ENCODE measurements at places on chromosomes 1 and 21. TPM values are rescaled to one million over a fixed set of nuclear protein-coding genes. Genes with fewer than 3 reads are reported as not detected.

RIPPLY3 gene
- polyA plus RNA-seq, result 0.49 TPM

C1orf94 gene
- not detected for polyA plus RNA-seq

ILDR2 gene
- polyA plus RNA-seq, result 0.06 TPM

GNL2 gene
- polyA plus RNA-seq, result 106 TPM

VASH2 gene
- polyA plus RNA-seq, result 0.24 TPM

LMOD1 gene
- polyA plus RNA-seq, result 30.2 TPM

HIPK1 gene
- 10.8 TPM for polyA plus RNA-seq

SPRR2A gene
- 3,933 TPM for polyA plus RNA-seq

NCMAP gene
- 0.04 TPM for polyA plus RNA-seq

RGS4 gene
- polyA plus RNA-seq, result 0.33 TPM

SZRD1 gene
- polyA plus RNA-seq, result 48.5 TPM

PROK1 gene
- 0.10 TPM for polyA plus RNA-seq

KRTAP19-3 gene
- not detected for polyA plus RNA-seq

MAP1LC3C gene
- 0.67 TPM for polyA plus RNA-seq

RNU1-4 gene
- not detected for polyA plus RNA-seq

OR2L2 gene
- not detected for polyA plus RNA-seq

NTNG1 gene
- polyA plus RNA-seq, result not detected

MATN1 gene
- polyA plus RNA-seq, result 0.01 TPM

DFFA gene
- polyA plus RNA-seq, result 20.0 TPM

C1QB gene
- 29.1 TPM for polyA plus RNA-seq

UBE2J2 gene
- 40.9 TPM for polyA plus RNA-seq

PSMB2 gene
- 29.7 TPM for polyA plus RNA-seq

LINGO4 gene
- 0.08 TPM for polyA plus RNA-seq

CYP4A22 gene
- polyA plus RNA-seq, result not detected

CLCA4 gene
- 356 TPM for polyA plus RNA-seq

CFHR2 gene
- not detected for polyA plus RNA-seq

PODN gene
- polyA plus RNA-seq, result 5.0 TPM

TSPEAR gene
- 0.04 TPM for polyA plus RNA-seq

LPAR3 gene
- 5.2 TPM for polyA plus RNA-seq

TMEM125 gene
- 11.7 TPM for polyA plus RNA-seq

TRIM45 gene
- 3.0 TPM for polyA plus RNA-seq

RPE65 gene
- polyA plus RNA-seq, result not detected

PRDM16 gene
- 0.15 TPM for polyA plus RNA-seq

C1orf226 gene
- polyA plus RNA-seq, result 2.2 TPM

LAX1 gene
- 0.16 TPM for polyA plus RNA-seq

SLC44A3 gene
- polyA plus RNA-seq, result 7.0 TPM

COL16A1 gene
- 25.2 TPM for polyA plus RNA-seq

AHCTF1 gene
- polyA plus RNA-seq, result 7.3 TPM

SCAF4 gene
- 10.5 TPM for polyA plus RNA-seq

ASTN1 gene
- not detected for polyA plus RNA-seq

HSF2BP gene
- polyA plus RNA-seq, result 0.26 TPM

SV2A gene
- polyA plus RNA-seq, result 0.49 TPM

DMBX1 gene
- 0.01 TPM for polyA plus RNA-seq

Measured in esophagus (tissue), 2 donors.